ENCODE measurements at places on chromosomes 7 and 10.

- no peak for DNase-seq
Observed at GRCh38 chr10:49008091-49008490, 68.5 kb upstream of the LRRC18 start.

GRCh38 chr7:75814407-75814947 is 871 bp upstream of the CCL24 start:
- DNase-seq, result peak; percentile 42

- DNase-seq, result no peak
Observed at GRCh38 chr7:1441615-1442354, 17.5 kb downstream of the MICALL2 start.

- DNase-seq, result no peak
Observed at GRCh38 chr7:158097453-158098124, 490.0 kb downstream of the PTPRN2 start.
